Stimulated activated naive CD8-positive, alpha-beta T cell treated with anti-CD3 and anti-CD28 coated beads, Interleukin-15, Interleukin-2, amounts not matched to agents 100 U/mL and 50 U/mL, for 24 hours (primary cell): ENCODE measurements at places on chromosomes 2 and 18.

DNA sequence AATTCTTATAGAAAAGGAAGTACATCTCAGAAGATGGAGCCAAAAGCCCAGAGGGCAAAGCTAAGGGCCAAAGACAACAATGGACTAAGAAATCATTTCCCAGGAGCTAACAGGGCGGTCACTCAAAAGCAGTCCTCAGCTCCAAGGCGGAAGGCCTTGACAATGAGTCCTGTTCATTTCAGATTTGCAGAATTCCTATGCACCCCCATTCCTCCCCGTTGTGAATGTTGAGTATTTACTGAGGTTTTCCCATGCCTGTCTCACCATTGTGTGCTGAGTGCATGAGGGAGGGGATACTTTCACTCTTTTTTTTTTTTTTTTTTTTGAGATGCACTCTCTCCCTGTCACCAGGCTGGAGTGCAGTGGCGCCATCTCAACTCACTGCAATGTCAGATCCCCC, 18.8 kb upstream of the DTNB start:
- DNase-seq = no peak

DNA sequence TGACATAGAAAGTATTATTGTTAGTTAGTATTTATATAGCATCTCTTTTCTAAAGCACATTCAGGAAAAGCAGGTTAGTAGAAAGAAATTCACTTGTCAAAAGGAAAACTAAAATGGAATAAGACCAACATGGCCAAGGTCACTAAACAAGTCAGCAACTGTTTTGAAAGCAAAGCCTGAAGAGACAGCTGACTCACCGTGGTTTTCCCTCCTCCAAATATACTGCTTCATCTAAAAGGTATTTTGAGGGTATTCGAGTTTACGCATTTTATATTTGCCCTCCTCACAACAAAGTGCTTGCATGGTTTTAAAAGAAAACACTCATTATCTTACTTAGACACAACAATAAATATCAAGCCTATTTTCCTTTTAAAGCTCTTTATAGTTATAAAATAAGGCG, 24.0 kb downstream of the ZNF385B start:
- no peak for DNase-seq

DNA sequence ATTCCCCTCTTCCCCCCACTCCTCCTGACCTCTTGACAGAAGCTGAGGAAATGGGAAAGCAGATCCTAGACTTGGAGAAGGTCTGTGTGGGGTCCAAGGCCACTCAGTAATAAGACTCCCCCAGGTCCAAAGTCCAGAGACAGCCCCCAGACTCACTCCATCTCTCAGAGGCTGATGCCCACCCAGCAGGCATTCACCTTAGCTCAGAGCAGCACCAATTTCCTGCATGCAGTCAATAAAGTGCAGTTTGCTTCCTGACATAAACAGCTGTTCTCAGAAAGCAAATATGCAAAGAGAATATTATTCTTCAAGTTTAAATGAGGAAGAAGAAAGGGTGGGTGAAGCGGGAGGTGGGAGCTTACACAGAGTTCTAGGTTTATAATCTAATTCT, 84.1 kb upstream of the RTN4 start:
- peak; percentile 12 for DNase-seq

- DNase-seq = no peak
These were observed 46.7 kb downstream of the MARCO start for GRCh38 chr2:118988706-118989105.

DNA sequence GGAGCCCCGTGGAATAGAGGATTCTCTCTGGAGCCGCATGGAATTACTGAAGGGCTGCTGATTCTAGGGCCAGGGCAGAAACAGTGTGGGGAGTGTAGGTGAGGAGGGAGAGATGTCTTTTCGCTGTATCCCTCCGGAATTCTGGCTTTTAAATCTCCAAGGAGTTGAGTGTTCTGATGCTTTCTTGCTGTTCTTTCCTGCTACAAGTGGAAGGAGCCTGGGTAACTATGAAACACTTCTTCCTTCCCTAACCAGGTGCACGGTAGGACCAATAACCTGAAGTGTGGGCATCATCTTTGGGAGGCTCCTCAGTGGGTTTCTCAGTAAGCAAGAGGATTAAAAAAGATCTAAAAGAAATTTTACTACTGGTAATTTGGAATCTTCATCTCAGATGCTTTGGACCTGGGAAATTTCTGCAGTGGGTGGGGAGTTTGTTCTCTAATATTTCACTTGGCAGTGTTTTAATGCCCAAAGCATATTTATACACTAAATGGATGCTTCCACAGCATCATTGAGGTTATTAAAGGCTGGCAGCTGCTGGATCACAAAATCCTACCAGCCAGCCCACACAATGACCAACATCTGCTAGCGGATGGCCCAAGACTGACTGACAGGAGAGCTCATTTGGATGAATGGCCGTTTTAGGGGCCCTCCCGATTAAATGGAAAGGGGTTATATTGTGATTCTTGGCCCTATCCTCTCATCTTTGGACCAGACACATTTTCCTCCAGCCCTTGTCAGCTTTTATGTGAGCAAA, 2.1 kb downstream of the EML6 start:
- DNase-seq = no peak

- peak; percentile 80 for DNase-seq
These were observed 14.9 kb upstream of the ITM2C start for GRCh38 chr2:230849633-230850357.

- DNase-seq = no peak
These were observed 1204.0 kb upstream of the ZEB2 start for GRCh38 chr2:145723872-145724271.

- DNase-seq = no peak
These were observed 35.2 kb downstream of the PRELID3A start for GRCh38 chr18:12442946-12443345.
